Left renal pelvis (tissue), 4 donors: ENCODE measurements at places on chromosomes 2 and 18. TPM values are rescaled to one million over a fixed set of nuclear protein-coding genes. Genes with fewer than 3 reads are reported as not detected.

- no peak for DNase-seq
Measured at GRCh38 chr2:37631698-37632097, 39.7 kb downstream of the CDC42EP3 start.

DNA sequence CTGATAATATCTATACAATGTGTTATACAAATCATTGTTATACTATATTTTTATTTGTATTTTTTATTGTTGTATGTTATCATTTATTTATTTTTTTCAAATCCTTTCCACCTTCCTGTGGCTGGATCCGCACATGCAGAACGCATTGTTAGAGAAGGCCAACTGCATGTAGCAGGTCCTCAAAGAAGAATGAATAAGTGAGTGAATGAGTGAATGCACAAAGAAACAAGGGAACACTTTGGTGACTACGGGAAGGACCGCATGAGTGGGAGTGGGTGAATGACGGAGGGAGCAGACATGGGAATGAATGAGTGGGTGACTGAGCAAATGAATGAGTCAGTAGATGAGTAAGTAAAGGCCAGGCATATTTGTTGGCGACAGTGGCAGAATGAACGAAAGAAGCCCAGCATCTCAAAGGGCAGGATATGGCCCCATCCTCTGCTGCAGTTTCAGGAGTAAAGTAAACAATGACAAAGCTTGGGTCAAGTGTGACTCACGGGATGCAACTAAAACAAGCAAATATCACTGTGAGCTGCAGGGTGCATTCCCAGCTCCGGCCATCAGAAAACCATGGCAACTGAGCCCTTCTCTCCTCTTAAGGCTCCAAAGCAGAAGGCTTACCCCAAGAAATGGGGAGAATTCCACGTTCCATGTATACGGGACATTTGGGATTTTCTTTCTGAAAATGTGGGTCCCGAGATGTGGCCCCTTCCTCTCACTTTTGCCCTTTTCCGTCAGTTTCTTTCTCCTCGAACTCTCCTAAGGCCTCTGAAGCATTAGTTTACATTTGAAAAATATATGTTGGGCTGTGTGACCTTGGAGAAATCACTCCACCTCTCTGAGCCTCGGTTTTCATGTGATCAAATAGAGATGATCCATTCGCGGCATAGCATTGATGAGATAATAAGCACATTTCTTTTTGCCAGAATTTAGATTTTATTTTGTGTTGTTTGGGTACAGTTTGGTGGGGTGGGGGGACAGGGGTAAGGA lies 24.5 kb downstream of the KCNF1 start:
- no peak for DNase-seq

DNA sequence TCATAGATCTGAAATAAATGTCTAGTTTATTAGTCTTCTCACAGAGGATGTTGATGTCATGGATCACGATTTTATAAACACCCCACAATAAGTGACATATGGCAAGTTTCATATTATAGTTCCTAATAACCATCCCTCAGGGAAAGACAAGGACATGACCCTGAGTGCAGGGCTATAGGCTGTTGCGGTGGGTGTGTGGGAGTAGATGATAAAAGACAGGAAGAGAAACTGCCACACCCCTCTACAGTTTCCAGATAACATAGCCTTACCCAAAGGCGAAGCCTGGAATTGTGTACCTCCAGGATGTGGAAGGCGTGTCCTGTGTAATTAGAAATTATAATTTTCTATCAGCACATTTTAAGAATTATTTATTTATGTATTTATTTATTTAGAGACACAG lies 2.4 kb upstream of the NEDD4L start:
- DNase-seq, result no peak

DNA sequence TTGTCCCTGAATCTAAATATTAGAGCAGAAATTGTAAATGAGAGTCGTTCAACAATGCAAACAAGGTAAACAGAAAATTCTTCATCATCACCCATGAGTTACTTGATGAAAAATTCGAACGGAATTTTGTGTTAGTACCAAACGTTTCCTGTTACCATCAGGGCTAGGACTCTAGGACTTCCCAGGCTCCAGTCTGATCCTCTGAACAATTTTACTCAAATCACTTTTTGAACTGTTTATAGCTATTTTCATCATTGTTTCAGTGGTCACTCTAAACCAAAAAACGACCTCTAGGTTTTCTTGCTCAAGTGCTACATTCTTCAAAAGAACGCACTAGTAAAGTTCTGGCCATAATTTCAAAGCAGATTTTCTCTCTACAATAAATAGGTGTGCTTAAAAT lies 273.3 kb downstream of the MREG start:
- no peak for DNase-seq

Gene SCN7A
- polyA plus RNA-seq, result 13.2 TPM
